Urinary bladder (tissue), 4 donors: ENCODE measurements at places on chromosomes 2 and 18. TPM values are rescaled to one million over a fixed set of nuclear protein-coding genes. Genes with fewer than 3 reads are reported as not detected.
A peak's percentile ranks its signal among the peaks of the same experiment; 100 is the strongest.

The ACMSD gene
- total RNA-seq, result not detected

The ATP6V1B1 gene
- 0.63 TPM for total RNA-seq

The HRH4 gene
- total RNA-seq, result 0.26 TPM

The EPB41L3 gene
- 52.3 TPM for total RNA-seq

The MAIP1 gene
- 14.4 TPM for total RNA-seq

The GRB14 gene
- 5.8 TPM for total RNA-seq

The DOK6 gene
- total RNA-seq, result 22.6 TPM

The SPHKAP gene
- total RNA-seq, result 1.1 TPM

The TSGA10 gene
- total RNA-seq, result 12.2 TPM

The CERKL gene
- total RNA-seq, result not detected

The KIF3C gene
- 5.4 TPM for total RNA-seq

GRCh38 chr18:34594266-34594665, 115.8 kb upstream of the DTNA start:
- no peak for DNase-seq

DNA sequence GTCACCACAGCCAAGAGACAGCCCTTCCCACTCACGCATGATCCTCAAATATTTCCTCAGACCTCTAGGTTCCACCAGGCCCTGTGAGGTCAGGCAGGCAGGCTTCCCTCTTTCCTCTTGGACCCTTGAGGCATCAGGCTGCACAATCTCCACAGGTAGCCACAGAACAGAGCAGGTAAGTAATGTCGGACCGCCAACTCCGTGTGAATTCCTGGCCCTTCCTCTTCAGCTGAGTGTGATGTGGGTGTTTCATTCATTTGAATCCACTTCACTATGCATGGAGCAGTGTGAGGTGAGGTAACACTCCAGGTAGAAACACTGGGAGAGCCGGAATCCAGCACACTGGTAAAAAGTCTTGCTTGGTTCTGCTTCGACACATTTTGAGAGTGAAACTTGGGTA, 44.0 kb downstream of the MRPL35 start:
- DNase-seq, result no peak

GRCh38 chr18:58998401-58999203, 133.9 kb downstream of the ZNF532 start:
- peak; percentile 36 for DNase-seq

GRCh38 chr2:30225131-30225762, 6.1 kb upstream of the LBH start:
- DNase-seq, result peak; percentile 42

- no peak for DNase-seq
These were observed 344.0 kb downstream of the LRRTM1 start for GRCh38 chr2:79960519-79960918.

DNA sequence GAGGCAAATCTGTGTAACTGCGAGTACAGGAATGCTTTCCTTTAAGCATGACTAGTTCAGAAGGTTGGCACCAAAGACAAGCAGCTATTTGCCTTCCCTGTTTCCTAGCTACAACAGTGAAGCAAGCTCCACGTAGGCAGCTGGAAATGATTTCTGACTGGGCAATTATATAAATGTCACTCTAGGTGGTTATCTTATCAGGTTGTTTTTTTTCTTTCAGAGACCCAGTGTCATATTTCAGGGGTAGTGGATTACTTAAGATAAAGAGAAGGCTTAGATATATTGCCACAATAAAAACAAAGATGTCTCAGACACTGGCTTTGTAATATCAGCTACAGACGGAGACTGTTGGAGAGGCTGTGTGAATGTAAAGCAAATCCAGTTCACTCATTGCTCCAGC, 748.9 kb upstream of the NXPH2 start:
- DNase-seq, result no peak

- no peak for DNase-seq
These were observed 8.5 kb upstream of the CCDC68 start for GRCh38 chr18:54967786-54968185.

DNA sequence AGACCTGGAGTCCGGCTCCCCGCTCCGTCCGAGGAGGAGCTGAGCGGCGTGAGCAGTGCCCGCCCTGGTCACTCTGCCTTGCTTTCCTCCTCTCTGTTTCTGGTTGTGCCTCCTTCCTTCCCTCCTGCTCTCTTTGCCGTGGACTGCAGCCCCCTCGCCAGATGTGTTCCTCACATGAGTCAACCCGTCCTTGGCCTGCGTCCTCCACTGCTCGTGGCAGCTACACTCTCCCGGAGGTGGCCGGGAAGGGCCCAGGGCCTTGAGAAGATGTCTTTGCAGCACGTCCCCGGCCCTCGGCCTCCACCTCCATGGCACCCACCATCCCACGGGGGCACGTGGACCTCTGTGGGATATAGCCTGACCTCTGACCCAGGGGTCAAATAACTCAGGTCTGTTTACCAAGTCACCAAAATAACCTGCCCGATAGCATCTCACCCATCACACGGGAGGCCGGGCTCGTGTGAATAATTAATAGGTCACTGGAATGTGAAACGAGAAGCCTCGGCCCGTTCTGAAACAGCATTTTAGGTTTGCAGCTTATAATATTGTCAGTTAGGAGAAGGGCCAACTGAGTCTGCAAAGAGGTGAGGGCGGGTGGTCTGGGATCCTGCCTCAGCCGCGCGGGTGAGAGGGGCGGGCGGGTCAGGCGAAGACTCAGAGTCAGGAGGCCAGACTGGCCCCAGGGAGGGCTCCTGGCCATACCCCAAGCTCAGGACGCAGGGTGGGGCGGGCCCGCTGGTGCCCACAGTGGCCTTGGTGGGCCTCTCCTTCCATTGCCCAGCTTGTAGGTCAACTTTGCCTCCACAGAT, 42.6 kb downstream of the NFATC1 start:
- DNase-seq, result no peak

GRCh38 chr2:186757009-186757408, 63.1 kb downstream of the FAM171B start:
- no peak for DNase-seq

- no peak for DNase-seq
These were observed 45.4 kb downstream of the M1AP start for GRCh38 chr2:74602586-74603281.

GRCh38 chr2:107027205-107027604, 141.2 kb upstream of the ST6GAL2 start:
- no peak for DNase-seq

GRCh38 chr2:176814740-176815367, 397.7 kb upstream of the HNRNPA3 start:
- DNase-seq, result no peak

DNA sequence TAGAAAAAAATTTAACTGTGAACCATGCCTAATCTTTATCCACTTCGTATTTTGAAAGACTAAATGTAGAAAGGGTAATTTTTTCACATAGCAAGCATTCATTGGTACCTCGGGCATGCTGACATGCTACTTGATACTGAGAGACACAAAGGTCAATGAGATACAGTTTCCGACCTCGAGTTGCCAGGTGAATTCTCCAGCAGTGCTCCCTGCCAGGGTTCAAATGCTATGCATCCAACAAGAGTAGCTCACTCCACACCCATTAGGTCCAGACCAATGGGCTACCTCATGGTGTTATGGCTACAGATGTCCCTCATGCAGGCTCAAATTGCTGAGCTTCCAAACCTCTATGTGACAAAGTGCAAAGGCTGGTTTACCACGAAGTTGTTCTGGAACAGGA, 305.8 kb downstream of the PIEZO2 start:
- DNase-seq, result no peak

DNA sequence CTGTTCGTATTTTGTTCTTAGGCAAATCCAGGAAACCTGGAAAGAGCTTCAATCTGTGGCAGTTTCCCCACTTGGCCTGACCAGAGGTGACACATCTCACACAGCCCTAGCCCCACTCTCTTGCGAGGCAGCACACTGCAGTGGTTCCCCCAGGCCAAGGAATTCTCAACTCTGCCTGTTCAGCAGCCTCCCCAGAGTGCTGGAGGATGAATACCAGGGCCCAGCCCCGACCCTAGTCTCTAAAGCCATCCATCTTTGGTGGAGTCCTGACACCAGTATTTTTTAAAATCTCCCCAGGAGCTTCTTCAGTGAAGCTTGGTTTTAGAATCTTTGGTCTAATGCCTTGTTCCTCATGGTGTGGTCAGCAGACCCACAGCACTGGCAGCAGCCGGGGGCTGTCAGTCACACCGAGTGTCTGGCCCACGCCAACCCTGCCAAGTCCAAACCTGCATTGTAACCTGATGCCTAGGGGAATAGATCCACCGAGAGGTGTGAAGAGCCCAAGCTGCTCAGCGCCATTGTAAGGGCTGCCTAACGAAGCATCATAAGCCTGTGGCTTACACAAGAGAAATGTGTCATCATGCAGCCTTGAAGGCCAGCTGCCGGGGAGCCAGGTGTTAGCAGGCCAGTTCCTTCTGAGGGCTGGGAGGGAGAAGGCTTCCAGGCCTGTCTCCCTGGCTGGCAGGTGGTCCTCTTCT, 428.7 kb upstream of the ID2 start:
- DNase-seq, result no peak

DNA sequence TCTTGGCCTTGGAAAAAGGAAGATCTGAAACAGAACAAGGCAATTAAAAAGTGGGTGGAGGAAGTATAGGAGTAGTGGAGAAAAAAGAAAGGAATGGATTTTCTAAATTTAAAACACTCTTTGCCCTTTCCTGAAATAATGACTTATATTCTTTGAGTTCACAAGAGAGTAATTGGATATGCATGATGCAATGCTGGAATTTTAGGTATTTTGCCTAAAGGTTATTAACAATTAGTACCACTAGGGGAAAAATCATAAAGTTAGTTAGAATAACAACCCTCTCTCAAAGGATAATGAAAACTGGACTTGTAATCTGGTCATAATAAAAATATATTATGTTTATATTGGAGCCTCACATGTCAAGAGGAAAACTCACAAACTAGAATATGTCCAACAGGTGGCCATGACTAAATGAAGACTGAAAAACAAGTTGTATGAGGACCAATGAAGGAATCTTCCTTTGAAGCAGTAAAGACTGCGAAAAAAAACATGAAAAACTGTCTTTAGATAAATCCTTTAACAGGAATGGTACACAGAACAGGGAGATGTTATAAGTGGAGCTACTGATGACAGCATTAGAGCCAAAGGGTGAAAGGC, 281.8 kb downstream of the NCKAP5 start:
- DNase-seq, result no peak

- no peak for DNase-seq
These were observed 76.7 kb upstream of the PKDCC start for GRCh38 chr2:41970988-41971660.

GRCh38 chr2:164954186-164954585, 1.1 kb downstream of the SLC38A11 start:
- DNase-seq, result no peak

- no peak for DNase-seq
These were observed 17.1 kb downstream of the KRCC1 start for GRCh38 chr2:88038263-88039105.

GRCh38 chr2:74079522-74080341, 68.0 kb downstream of the BOLA3 start:
- no peak for DNase-seq

DNA sequence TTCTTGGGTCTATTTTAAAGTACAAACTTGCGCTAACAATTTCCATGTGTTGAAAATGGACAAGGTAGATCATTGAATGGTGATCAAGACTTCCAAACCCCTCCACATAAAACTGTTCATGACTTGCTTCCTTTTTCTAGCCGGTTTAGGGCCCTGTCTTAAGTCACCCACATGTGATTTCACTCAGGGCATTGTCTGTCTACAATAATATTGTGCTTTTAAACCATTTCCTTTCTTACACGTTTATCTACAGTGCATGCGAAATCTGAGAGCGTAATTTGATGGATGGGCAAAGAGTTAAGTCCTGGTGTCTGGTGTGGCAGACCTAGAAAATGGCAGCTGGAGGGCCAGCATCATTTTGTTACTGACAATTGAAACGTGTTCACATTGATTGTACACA, 2.0 kb upstream of the ZNF516 start:
- DNase-seq, result no peak

DNA sequence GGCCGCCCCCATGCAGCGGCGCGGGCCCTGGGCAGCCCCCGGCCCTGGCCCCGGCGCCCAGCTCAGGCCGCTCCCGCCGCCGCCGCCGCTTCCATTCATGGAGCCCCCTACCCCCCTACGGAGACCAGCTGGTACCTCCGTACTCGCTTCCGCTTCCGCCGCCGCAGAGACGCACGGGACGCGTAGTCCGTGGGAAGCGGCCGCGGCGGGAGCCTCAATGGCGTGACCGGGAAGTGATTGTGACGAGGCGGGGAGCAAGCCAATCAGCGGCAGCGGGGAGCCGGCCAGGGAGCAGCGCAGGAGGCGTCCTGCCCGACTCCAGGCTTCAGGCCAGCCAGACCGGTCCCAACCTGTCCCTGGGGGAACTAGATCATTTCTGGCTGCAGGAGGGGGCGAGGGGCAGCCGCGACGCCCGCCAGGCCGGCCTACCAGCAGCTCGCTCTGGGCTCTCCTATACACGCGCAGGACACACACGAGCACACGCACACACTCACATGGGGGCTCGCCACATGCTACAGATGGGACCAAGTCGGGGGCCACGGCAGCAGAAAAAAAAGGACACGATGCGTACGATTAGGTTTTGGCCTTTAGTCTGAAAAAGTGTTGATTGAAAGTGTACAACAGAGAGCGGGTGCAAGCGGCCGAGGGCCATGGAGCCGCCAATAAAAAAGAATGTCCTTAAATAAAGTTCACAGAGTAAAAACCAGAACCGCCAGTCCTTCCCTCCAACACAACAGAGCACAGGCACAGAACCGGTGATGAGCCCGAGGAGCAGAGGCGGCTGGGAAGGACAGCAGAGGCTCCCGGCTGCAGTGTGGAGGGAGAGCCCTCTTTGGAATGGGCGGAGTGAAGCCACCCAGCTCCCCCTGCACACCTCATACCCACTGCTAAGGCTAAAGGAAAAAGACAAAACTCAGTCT, at the start of gene ZNF513:
Gene ZNF513 (minus strand): TSS at position 109 of the 920 bp plus-strand sequence. CDS start 208 bp downstream, outside the sequence.
- peak; percentile 92 for DNase-seq
